ENCODE measurements at places on chromosomes 7 and 10.

GRCh38 chr10:90745565-90745964 is 112.3 kb downstream of the HTR7 start:
- no peak for DNase-seq

- DNase-seq, result no peak
These were observed 421.4 kb upstream of the ZWINT start for GRCh38 chr10:56782503-56782902.

DNA sequence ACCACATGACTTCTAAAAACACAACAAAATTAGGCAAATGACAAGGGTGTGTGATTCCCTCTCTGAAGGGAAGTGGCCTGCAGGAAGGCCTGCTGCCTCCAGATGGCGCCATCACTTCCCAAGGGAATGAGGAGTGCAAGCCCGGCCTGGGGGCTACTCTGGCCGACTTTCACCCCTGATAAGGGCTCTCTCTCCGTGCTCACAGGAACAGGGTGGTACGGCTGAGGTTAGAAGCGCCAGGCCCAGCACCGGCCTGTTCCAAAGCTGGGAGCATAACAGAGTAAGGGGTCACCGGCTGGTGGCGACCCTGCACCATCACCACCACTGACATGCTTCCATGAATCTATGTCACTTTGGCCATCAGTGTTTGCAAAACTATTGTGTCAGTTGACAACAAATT is 13.1 kb downstream of the RBP3 start:
- no peak for DNase-seq

DNA sequence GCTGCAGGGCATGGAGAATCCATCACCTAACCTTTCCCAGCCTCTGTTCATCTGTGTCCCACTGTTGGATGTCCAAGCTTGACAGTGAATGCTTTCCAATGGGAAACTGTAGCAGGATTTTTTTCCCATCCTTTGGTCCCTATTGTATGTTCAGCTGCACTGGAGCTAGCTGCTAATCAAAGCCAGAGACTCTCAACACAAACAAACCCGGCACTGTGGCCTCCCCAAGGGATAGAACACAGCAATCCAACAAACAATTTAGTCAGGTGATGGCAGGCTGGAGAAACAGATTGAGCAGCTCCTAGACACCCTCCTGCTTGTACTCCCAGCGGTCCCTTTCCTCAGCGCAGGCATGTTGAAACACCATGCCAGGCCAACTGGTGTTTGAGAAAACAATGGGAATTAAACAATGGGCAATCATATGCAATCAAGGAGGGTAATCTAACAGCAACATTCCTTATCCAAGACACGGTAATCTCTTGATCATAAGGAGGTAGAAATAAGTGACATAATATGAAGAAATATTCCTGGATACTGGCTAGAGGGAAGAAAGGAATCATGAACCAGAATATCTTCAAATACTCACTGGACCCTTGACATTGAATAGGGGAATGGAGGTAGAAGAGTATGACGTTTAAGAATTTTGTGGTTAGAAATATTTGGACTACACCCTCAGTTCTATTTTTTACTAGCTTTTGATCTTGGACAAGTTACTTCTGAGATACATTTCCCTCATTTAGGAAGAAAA is 15.0 kb downstream of the PTN start:
- DNase-seq, result no peak

DNA sequence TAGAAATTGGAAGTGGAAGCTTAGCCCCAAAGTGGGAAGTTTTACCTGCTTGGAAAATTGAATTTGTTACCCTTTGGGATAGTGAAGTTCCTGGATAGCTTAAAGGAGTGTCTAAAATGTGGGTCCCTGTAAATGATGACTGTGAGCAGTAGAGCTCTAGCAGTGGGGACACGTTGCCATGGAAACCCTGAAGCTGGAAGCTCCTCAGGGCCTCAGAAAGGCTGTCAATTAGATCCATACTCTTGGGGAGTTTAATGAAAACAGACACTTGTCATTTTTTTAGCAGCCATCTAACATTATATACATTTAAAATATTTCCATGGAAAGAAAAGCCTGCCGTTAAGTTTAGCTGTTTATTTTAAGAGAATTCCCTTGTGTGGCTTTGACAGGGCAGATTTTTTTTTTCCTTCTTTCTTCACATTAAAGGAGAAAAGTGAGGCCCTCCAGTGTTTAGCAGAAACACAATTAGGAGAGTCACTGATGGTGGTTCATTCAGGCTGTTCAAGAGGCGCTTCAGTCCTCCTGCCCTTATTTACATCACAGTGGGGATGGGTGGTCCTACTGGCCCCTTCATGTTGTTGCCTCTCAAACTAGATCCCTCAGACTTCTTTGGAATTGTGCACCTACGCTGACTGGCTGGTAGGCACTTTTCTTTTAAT is 518.4 kb downstream of the CCSER2 start:
- no peak for DNase-seq

- DNase-seq, result no peak
These were observed 138.7 kb downstream of the MAPK8 start for GRCh38 chr10:48444861-48445841.

DNA sequence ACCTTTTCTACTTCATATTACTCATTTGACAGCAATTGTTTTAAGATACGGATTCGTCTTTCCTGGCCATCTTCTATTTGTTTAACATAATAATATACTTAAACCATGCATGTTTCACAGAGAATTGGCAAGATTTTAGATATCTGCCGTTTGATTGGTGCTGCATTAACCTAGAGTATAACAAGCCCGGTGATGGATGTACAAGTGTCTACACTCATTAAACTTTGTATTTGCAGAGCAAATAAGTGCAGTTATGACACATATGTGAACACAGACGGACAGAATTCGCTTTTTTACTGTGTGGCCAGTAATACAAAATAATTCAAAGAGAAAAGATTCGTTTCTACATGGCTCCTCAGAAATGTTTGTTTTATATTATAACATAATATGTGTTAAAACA is 116.1 kb downstream of the ARL4A start:
- no peak for DNase-seq

All from stimulated activated CD8-positive, alpha-beta memory T cell treated with anti-CD3 and anti-CD28 coated beads, Interleukin-15, amount 100 ng/mL, for 48 hours (primary cell).